ENCODE measurements at places on chromosomes 13 and 19.

DNA sequence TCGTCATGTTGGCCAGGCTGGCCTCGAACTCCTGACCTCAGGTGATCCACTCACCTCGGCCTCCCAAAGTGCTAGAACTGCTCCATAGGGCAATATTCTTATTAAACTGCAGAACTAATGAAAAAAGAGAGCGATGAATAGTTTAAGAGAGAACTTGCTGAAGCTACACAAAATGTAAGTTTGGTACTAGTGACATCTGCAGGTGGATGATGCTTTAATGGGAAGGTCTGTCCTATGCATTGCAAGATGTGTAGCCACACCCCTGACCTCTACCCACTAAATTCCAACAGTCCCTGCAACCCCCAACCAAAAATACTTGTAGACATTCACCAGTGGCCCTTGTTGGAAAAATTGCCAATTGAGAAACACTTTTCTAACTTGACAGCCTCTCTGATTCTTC, 117.8 kb downstream of the NALCN start:
- ATAC-seq: no peak

DNA sequence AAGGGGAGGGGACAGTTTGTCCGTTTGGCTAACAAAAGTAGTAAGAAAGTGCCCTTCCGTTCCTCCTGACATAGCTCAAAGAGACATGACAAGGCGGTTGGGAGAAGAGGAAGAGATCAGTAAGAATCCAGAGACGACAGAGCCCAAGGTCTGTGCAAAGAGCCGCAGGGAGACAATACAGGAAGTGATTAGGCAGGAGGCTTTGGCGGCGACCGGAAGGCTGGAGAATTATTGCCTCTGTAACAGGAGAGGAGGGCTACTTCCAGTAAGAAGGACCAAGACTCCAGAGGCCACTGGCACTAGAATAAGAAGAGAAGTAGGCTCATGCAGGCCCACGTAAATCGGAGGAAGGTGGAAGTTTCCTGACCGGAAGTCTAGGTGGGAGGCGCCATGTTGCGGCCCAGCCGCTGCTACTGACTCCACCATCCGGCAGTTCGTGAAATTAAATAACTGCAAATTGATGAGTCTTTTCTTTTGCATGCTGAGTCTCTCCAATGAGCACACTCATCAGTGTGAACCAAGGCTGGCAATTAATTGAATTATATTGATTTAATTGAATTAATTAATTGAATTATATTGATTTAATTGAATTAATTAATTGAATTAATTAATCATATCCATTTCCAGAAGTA, 9.9 kb downstream of the RFX2 start:
- ATAC-seq: no peak

DNA sequence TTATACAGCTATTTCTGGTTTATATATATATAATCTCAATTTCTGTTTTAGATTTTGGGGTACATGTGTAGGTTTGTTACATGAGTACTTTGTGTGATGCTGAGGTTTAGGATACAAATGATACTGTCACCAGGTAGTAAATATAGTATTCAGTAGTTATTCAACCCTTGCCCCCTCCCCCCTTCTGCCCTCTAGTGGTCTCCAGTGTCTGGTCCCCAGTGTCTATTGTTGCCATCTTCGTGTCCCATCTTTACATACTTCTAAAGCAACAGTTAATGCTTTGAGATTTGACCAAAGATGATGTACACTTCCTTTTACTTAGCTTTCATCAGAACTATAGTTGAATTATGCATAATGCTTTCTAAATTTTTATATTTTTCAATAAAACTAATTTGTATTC, 1623.4 kb upstream of the PRR20A start:
- no peak for ATAC-seq

GRCh38 chr13:41394166-41394565, 63.2 kb upstream of the RGCC start:
- no peak for ATAC-seq

- ATAC-seq: no peak
Observed at GRCh38 chr19:48127561-48127960, 16.9 kb upstream of the PLA2G4C start.

DNA sequence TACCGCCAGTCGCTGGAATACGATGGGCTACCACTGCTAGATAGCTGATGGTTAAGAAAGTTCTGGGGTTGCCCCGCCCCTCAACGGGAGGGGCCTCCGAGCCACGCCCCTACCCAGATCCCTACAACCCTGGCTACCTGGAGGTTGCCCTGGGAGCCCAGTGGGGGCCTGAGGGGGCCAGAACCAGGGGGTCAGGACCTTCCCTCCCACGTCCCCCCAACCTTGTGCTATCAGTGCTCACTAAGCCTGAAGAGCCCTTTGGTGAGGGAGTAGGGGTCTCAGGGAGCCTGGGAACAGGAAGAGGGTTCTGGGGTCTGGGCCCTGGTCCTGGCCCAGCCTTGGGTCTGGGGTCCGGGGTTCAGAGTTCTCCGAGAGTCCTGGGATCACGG, 8.9 kb downstream of the OCEL1 start:
- peak; percentile 61 for ATAC-seq

DNA sequence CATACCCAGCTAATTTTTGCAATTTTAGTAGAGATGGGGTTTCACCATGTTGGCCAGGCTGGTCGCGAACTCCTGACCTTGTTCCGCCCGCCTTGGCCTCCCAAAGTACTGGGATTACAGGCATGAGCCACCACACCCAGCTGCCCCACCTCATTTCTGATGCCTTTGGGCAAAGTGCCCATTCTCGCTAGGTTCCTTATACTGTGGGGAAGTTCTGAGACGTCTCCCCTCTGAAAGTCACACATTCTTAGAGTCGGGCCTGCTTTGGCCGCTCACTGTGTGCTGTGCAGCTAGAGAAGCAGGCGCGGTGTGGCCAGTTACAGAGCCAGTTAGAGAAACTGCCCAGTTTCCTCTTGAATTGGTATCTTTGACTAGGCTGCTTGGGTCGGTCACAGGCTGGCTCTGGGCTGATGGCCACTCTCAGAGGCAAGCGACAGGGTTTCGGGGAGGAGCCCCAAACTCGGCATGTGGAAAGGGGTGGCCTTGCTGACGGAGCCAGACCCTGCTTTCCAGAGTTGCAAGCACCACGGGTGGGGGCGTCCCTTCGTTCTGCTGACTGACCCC, 18.0 kb downstream of the PRAM1 start:
- ATAC-seq: peak; percentile 46

GRCh38 chr19:18961767-18962620, 21.0 kb upstream of the HOMER3 start:
- no peak for ATAC-seq

- ATAC-seq: no peak
Observed at GRCh38 chr19:9836021-9836420, 903 bp downstream of the PIN1 start.

DNA sequence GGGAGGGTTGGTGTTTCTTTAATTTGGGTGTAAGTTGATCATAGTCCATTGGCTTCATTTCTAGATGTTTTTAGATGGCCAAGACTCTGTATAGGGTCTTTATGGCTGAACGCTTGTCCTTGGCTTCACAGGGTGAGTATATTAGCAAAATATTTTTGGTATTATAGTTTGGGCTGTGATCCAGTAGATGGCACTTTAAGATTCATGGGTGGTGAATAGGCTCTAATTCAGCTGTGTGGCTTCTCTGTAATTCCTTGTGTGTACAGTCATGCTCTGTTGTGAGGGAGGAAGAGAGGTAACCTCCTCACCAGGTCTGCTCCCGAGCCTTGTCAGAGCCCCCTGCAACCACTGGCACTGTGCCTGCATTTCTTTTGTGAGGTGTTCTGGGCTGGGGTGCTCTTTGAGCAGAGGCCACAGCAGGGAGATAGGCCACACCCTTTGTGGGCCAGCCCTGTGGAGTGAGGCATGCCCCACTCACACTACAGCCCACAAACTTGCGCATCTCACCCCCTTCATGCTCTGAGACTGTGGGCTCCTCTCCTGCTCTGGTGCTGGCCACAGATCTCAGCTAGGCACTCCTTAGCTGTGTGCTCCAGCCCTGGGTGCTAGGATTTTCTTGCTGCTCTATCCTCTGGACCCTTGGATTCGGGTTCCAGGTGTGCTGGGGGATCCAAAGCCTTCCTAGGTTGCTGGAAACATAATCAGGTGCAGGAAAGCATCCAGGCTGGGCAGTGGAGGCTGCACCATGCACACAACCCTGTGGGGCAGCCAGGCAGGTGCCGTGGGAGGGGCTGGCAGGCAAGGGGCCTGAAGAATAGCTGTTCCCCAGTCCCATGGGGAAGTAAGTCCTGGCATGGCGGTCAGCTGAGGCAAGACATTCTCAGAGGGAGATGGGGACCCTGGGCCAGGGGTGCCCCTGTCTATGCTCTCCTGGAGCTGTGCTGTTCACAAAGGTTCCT, 193.9 kb downstream of the GPC5 start:
- no peak for ATAC-seq

DNA sequence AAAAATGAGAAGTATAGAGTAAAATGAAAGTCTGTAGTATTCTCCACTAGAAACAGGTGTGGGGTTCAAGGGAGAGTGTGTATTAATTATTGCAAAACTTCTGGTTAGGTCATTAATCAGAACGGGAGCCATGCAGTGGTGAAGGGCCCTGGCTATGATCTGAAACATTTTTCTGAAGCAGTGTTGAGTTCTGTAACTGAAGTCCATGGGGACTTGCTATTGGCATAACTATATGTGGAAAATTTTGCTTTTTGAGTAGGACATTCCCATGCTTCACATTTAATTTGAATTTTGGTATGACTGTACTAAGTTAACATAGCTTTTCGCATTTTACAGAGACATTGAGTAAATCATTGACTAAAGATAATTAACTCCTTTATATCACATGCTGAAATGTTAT, 67.5 kb downstream of the LRCH1 start:
- no peak for ATAC-seq

- ATAC-seq: no peak
Observed at GRCh38 chr13:38888309-38888708, 102.3 kb downstream of the STOML3 start.

DNA sequence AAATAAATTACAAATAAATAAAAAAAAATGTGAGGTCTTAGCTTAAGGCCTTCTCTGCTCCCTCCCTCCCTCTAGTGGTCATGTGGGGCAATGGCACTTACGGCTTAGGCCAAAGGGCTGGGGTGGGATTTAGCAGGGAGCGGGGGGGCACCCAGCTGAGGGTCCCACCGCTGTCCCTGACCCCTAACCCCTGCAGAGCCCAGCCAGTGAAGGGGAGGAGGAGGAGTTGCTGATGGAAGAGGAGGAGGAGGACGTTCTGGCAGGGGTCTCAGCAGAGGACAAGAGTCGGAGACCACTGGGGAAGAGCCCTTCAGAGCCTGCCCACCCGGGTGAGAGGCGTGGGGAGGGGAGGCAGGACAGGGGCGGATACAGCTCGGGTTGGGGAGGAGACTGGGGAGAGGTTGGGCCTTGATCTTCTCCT, 9.3 kb downstream of the MPND start:
- ATAC-seq: peak; percentile 69

DNA sequence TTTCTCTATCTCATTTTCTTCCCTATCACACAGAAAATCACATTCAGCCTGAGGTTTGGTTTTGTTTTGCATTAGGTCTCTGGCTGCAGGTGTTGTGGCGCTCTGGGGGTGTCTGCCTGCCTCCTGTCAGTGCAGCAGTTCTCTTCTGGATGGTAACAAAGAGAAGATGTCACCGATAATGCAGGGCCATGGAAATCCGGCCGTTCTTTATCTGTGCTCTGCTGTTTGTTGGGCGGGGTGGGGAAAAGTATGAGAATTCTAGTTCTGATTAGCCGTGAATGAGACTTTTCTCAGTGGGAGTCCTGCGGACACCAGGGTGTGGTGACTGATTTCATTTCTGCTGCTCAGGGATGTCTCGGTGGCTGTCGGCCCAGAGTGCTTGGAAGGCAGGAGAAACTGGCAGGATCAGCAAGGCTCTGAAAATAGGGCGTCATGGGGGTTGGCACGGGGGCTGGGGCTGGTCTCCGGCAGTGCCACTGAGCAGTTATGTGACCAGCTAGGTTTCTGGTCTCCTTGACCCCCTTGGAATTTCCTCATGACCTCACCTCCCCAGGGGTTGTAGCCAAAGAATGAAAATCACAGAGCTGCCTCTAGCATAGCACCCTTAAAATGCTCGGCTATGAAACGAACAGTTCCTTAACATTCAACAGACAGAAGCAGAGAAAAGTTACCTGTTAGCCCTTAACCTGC, 5.0 kb downstream of the RNF113B start:
- ATAC-seq: peak; percentile 20

DNA sequence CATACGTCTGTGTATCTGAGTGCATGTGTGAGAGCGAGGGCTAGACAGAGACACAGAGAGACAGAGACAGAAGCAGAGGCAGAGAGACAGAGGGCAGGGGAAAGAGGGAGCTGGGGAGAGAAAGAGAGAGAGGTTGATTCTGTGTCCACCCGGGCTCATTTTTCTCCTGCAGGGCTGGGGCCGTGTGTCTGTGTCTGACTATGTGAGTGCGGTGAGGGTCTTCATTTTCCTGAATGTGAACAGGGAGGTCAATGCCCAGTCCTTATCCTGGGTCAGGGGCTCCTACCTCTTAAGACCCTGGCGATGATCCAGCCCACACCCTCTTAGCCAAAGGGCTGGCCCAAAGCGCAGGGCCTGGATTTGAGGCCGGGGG, 17.7 kb downstream of the LRRC4B start:
- ATAC-seq: no peak

DNA sequence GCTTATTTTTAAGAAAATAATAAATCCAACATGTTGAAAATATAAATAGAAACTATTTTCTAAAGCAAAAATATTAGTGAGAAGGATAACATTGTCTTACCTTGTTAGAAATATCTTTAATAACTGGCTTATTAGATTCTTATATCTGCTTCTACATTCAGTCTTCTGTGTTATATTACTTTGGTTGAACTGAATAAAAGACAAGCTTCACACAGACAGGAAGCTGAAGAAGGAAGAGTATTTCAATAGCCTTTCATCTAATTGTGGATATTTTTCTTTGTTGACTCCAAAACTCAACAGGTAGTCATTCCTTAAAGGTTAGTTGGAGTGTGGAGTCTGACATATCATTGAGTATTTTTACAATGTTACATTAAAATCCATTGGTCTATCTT, 10.9 kb downstream of the SETDB2 start:
- no peak for ATAC-seq

DNA sequence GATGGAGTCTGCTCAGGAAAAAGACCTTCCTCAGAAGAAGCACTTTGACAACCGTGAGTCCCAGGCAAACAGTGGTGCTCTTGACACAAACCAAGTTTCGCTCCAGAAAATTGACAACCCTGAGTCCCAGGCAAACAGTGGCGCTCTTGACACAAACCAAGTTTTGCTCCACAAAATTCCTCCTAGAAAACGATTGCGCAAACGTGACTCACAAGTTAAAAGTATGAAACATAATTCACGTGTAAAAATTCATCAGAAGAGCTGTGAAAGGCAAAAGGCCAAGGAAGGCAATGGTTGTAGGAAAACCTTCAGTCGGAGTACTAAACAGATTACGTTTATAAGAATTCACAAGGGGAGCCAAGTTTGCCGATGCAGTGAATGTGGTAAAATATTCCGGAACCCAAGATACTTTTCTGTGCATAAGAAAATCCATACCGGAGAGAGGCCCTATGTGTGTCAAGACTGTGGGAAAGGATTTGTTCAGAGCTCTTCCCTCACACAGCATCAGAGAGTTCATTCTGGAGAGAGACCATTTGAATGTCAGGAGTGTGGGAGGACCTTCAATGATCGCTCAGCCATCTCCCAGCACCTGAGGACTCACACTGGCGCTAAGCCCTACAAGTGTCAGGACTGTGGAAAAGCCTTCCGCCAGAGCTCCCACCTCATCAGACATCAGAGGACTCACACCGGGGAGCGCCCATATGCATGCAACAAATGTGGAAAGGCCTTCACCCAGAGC, 16.2 kb upstream of the ZNF544 start:
- no peak for ATAC-seq

GRCh38 chr13:66219506-66219905, 1010.6 kb downstream of the PCDH9 start:
- ATAC-seq: no peak
